ENCODE measurements at places on chromosomes 16 and 17. TPM values are rescaled to one million over a fixed set of nuclear protein-coding genes. Genes with fewer than 3 reads are reported as not detected.

DNA sequence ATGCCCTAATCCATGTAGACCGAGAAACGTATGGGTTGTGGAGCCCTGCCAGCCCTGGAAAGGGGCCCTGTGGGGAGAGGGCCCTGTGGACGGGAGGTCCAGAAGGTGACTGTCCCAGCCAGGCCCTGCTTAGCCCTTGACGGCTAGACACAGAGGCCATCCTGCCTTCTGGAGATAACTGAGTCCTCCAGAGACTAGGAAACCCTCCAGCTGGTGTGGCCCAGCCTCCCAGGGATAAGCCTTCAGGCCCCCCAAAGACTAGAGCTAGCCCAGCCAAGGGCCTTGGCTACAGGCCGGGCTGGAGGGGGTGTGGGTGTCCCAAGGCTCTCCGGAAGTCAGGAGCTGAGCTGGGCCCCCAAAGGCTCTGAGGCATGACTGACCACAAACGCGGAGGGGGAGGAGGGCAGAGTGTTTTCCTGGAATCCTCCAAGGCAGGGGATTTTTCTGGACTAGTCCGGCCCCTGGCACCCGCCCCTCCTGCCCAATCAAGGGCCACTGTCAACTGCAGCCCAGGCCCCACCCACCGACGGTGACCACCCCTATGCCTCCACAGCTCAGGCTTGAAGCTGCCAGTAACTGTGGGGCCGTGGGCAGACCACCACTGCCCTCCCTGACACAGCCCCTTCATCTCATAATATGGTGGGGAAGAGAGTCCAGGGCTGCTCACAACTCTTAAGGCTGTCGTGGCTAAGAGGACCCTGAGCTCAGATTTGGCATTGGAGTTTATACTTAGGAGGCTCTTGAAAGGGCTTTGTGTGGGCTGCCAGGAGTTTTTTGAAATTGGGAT is 885 bp upstream of the VASN start:
- no peak for DNase-seq

- DNase-seq = no peak
These were observed 115.4 kb downstream of the SALL1 start for GRCh38 chr16:51035711-51036110.

DNA sequence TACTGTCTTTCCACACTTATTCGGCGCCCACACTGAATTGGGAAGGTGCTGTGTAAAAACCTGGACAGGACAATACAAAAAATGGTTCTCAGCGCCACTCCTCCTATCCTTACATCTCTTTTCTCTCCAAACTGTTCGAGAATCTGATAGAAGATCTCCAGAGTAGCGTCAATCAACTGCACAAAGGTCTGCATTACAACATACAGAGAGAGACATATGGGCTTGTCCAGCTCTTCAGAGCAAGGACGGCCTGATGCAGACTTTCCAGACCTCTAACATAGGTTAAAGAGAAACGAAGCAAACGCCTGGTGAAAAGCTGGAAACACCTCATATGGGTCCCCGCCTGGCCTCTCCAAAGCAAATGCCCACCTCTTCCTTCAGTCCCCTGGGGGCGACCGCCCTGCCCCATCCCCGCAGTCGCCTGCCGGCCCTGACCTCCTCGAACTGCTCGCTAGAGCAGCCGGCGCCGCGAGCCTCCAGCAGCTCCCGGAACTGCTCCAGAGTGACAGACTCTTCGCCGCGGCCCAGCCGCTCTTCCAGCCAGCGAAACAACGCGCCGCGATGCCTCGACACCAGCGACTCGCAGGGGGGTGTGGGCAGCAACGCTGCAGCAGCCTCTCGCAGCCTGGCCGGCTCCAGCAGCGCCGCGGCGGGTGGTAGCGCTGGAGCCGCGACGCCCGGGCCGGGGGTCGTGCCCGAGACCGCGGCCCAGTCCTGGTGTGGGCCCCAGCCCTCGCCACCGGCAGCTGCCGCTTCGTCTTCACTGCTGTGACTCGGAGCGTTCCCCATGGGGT is 526 bp downstream of the ZZEF1 start:
- peak; percentile 52 for DNase-seq

DNA sequence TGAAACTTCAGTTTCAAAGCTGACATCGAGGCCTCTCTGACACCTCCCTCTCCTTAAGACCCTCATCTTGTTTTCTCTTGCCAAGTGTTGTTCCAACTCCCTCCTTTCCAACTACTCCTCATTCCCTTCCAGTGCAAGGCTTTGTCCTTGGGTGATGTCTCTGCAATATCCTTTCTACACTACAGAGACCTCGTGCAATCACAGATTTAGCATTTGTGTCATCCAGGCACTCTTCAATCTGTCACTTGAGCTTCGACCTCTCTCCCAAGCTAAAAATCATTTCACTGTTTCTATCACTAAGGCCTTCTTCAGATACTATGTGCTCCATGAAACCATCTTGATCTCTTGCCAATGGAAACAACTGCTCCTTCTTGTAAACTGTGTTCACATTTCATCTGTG is 31.6 kb downstream of the TEKT3 start:
- no peak for DNase-seq

- DNase-seq = no peak
These were observed 4.0 kb upstream of the ZC3H18 start for GRCh38 chr16:88566158-88566557.

GRCh38 chr16:87390641-87391323 is 1.4 kb upstream of the MAP1LC3B start:
- no peak for DNase-seq

DNA sequence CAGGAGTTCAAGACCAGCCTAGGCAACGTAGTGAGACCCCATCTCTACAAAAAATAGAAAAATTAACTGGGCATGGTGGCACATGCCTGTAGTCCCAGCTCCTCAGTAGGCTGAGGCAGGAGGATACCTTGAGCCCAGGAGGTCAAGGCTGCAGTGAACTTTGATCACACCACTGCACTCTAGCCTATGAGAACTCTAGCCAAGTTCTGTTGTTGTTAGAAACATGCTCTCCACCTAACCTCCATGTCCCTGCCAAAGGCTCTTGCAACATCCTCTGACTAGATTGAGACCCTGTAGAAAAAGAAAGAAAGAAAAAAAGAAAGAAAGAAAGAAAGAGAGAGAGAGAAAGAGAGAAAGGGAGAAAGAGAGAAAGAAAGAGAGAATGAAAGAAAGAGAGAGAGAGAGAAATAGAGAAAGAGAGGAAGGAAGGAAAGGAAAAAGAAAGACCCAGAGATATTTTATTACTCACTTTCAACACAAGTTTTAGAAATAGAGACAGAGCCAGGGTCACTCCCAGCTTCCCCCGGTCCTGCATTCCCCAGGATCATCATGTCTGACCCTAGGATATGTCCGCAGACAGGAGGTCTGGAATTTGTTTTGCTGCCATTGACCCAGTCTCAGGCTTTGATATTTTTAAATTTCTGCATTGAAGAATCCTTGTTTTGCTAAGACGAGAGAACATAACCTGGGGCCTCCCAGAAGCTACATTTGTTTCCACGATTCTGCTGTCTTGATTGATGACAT is 376.5 kb upstream of the CDH5 start:
- DNase-seq = no peak

Gene C16orf86
- 2.9 TPM for total RNA-seq

Gene NHLRC4
- total RNA-seq = 2.3 TPM

Measured in activated CD4-positive, alpha-beta memory T cell treated with anti-CD3 and anti-CD28 coated beads, Interleukin-2, amount 10 ng/mL, durations not matched to agents 7 days and 5 days (primary cell).